ENCODE measurements at places on chromosomes 2 and 18.
A peak's percentile ranks its signal among the peaks of the same experiment; 100 is the strongest.

GRCh38 chr2:73851274-73851673 is 22.5 kb downstream of the STAMBP start:
- DNase-seq = no peak

DNA sequence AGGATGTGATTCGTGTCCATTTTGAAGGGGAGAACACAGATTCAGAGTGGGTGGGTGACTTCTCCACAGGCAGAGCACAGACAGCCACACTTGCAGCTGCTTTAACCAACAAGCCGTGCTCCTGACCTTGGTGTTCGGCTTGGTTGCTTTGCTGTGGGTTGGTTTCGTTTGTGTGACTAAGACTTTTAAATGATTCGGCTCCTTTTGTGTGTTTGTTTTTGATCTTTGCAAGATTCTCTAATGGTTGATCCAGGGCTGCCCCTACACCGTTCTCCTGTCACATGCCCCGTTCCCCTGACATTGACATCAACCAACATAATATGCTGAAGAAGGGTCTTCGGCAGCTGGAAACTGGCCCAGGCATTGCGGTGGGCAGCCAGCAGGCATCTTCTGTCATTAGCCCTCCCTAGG is 95.9 kb upstream of the MBOAT2 start:
- DNase-seq = peak; percentile 61

GRCh38 chr2:172461591-172462372 is 34.4 kb downstream of the ITGA6 start:
- DNase-seq = peak; percentile 57

GRCh38 chr2:216634370-216635148 is 1.3 kb downstream of the IGFBP2 start:
- no peak for DNase-seq

- DNase-seq = no peak
Observed at GRCh38 chr2:37825586-37825985, 99.5 kb upstream of the RMDN2 start.

- no peak for DNase-seq
Observed at GRCh38 chr2:44498551-44498950, 136.8 kb downstream of the CAMKMT start.

DNA sequence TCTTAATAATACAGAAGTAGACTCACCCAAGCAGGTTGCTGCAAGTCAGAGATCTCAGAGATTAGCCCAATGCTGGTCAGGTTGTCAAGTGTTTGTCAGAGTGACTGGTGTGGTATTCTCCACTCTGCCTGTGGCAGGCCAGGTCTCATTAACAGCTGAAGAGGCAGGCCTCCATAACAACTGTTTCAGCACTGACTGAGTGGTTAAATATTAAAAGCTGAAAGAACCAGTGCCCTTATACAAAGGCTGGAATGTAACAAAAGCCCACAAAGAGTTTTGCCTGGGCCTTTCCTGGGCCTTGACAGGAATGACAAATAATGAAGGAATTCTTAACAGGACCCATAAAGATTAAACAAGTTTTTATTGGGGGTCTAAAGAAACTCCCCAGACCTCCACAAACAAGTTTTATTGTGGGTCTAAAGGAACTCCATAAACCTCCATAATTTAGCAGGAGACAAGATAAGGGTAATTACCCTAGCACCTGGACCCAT is 26.8 kb downstream of the SULT1C2 start:
- no peak for DNase-seq

GRCh38 chr2:62741954-62742722 is 36.6 kb downstream of the EHBP1 start:
- peak; percentile 11 for DNase-seq
